SK-N-SH treated with all-trans-retinoic acid at 6 μM for 48 hours (cell line): ENCODE measurements at places on chromosomes 5 and 9.
A peak's percentile ranks its signal among the peaks of the same experiment; 100 is the strongest.

- ATAC-seq: no peak
Measured at GRCh38 chr5:169121630-169122420, 179.1 kb downstream of the SLIT3 start.

- ATAC-seq: peak; percentile 66
Measured at GRCh38 chr9:15205632-15206420, 101.2 kb downstream of the TTC39B start.

DNA sequence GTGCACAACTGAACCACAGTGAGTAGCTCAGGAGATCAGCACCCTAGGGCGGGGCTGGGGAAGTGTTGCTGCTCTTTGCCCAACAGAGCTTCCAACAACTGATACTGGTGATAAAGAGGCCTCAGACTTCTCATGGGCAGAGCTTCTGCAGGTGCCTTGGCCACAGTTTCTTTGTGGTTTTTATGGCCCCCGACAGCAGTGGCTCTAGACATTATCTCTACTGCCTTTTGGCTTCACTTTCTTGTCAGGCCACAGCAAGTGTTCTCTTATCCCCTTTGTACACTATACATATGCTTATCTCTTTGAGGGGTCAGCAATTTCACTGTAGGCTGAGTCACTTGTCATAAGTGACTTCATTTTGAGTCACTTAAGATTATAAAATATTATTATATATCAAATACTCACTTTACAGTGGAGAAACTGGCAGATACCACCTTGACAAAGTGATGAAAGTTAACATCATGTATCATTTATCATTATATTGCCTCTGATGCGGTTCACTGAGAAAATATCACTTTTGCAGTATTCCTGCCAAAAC lies 90.9 kb upstream of the COX7C start:
- ATAC-seq: no peak

- peak; percentile 13 for ATAC-seq
Measured at GRCh38 chr9:104094534-104095015, 466 bp downstream of the SMC2 start.

- no peak for ATAC-seq
Measured at GRCh38 chr5:156400231-156400986, 73.4 kb downstream of the SGCD start.

GRCh38 chr5:143217804-143218160 lies 185.7 kb downstream of the NR3C1 start:
- ATAC-seq: no peak

DNA sequence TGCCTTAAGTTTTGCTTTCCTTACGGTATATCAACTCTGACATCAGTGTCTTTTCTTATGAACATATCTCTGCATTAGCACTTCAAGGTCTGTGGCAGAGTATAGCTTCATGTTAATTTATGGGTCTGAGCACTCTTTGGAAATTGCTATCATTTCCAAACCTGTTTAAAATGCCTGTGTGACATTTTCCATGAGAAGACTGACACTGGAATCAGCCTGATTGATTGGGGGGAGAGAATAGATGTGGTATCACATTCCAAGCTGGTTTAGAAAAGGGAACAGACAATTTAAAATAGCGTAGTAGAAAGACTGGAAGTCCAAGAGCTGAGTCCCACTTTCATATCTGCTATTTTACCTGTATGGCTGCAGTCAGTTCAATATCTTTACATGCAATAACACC lies 272.1 kb upstream of the CDH10 start:
- no peak for ATAC-seq

- ATAC-seq: peak; percentile 37; the same call in 1 of the 3 replicates
Measured at GRCh38 chr5:88746438-88746882, 136.5 kb downstream of the MEF2C start.

DNA sequence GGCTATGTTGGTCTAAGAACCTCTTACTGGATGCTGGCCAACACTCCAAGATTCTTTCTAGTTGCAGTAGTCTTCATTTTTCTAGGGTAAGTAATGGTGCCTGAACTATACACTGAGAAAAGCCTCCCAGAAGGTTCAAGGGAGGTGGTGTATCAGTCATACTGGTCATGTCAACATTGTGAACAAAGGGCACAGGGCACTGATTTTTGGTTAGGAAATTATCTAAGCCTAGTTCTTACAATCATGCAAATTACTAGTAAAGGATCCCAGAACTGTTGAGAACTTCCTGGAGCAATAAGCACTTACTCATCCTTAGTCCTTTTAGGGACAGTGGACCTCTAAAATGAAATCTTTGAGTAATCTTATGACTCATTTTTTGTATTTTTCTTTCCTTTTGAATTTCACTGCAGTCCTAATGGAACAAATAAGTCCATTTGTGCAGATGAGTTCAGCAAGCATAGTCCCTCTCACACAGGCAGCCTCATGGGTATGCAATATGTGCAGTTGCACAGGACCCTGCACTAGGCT lies 21.1 kb upstream of the CDC42SE2 start:
- ATAC-seq: peak; percentile 84

GRCh38 chr9:34384368-34385165 lies 7.9 kb upstream of the MYORG start:
- ATAC-seq: no peak

DNA sequence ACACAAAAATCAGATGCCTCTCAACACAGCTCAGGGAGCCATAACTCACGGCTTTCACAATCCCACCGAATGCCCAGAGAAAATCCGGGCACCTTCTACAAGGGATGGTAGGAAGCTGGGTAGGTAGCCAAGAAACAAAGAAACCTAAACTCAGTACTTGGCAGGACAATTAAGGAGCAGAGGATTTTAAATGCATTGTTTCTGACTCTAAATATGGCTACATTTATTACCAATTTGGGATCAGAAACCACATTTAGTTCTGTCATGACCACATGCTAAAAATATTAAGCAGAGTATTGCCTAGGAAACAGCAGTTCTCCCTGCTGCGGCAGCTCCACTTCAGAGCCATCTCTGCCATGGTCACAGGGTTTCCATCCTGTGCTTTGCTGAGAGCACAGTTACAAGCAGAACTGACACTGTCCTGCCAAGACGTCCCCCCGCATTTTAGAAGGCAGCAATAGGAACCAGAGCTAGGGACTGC lies 57.5 kb downstream of the SIL1 start:
- ATAC-seq: peak; percentile 56

- no peak for ATAC-seq
Measured at GRCh38 chr9:112820881-112821280, 69.8 kb downstream of the SLC46A2 start.

DNA sequence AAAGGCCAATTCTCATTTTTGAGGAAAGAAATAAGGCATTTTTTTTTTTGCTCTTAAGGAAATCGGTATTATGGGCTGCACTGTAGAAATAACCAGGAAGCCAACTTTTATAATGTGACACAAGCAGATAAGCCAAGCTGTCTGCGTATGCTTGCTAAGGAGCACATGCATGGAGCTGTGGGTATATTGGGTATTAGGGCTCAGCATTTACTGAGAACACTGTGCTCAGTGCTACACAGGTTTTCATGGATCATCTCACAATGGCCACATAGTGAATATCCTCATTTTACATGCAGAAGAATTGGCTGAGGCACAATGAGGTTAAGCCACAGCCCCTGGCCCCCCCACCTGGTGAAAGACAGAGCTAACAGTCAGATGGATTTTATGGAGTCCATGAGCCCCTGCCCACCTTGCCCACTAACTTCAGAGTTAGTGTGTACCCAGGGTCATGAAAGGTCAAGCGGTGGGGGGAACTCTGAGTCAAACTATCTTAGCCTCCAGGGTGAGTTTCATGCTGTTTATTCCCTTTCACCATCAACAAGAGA lies 204.8 kb downstream of the SPATA31A6 start:
- peak; percentile 24; the same call in 2 of the 3 replicates for ATAC-seq

- no peak for ATAC-seq
Measured at GRCh38 chr9:37752642-37753488, 740 bp upstream of the TRMT10B start.

DNA sequence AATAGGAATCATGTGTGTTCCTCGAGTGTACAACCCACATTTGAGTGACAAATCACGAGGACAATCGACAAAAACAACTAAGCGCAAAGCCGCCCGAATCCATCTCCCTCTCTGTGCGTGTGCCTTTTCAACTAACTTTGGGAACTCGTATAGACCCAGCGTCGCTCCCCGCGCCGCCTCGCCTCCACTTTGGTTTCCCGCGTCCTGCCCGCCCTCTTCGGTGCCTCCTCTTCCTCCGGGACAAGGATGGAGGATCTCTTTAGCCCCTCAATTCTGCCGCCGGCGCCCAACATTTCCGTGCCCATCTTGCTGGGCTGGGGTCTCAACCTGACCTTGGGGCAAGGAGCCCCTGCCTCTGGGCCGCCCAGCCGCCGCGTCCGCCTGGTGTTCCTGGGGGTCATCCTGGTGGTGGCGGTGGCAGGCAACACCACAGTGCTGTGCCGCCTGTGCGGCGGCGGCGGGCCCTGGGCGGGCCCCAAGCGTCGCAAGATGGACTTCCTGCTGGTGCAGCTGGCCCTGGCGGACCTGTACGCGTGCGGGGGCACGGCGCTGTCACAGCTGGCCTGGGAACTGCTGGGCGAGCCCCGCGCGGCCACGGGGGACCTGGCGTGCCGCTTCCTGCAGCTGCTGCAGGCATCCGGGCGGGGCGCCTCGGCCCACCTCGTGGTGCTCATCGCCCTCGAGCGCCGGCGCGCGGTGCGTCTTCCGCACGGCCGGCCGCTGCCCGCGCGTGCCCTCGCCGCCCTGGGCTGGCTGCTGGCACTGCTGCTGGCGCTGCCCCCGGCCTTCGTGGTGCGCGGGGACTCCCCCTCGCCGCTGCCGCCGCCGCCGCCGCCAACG lies at the start of gene GPR150:
GPR150 (plus strand) TSS at position 58 of the 840 bp plus-strand sequence; CDS start at position 247, 189 bp downstream.
- ATAC-seq: peak; percentile 77

DNA sequence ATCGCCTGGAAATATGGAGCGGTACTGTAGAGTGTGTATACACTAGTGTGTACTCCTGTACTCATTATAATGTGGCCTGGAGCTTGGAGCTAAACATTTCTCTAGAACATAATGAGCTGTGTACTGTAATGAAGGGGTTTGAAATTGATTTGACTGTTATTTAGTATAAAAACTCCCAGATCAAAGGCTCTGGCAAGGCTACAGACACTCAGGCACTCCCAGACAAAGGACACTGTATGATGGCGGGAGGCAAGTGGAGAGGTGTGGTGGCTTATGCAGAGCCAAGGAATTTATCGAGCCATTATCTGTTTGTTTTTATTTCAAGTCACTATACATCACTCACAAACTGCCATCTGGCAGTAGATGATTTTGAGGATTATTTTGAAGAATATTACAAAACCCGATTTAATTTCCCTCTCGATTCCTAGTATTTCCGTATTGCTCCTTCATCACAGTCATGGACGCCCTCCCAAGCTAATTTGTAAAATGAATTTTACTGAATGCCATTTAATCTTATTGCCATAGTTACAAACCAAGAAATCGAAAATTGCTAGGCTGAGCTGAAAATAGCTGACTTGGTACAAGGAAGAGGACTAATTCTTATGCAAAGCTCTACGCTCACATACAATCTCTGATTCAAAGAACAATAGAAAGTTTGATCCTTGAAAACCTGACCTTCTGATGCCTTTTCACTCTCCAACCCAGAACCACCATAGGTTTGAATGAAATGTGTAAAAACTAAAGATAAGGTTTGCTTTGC lies 240.2 kb upstream of the SEMA6A start:
- ATAC-seq: no peak

- no peak for ATAC-seq
Measured at GRCh38 chr9:81986051-81986450, 2.5 kb upstream of the SPATA31D1 start.

GRCh38 chr5:30994176-30994575 lies 199.3 kb upstream of the CDH6 start:
- no peak for ATAC-seq

GRCh38 chr5:163649514-163649913 lies 144.1 kb downstream of the MAT2B start:
- no peak for ATAC-seq

DNA sequence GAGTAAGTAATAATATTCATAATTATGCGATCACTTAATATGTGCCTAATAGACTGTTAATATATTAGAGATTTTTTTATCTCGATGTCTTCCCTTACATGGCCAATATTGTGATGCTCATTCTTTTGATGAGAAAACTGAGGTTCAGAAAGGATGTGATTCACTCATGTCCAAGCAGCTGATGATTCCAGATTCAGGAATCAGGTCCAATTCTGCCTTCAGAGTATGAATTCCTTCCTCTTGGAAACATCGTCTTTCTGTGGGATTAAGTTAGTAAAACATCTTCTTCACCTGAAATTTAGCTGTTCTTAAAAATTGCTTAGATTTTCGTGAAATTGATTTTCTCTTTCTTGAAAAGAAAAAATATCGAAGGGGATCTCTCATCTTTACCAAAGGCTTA lies 242.5 kb upstream of the RFX3 start:
- no peak for ATAC-seq

GRCh38 chr5:144585681-144586080 lies 415.0 kb downstream of the KCTD16 start:
- no peak for ATAC-seq

DNA sequence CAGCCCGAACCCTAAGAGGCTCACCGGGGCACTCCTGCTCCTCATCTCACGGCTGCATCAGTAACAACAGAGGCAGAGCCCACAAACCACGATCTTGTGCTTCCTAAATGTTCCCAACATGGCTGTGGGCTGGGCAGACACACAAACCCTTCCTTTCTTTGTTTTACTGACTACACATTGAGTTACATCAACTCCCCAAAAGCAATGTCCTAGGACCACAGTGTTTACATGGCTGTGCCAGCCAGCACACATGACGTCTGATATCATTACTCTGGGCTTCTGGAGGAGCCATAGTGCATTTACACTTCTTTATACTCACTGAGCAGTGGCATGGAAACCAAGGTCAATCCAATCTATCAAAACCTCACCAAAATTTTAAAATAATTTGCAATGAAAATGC lies 101.4 kb downstream of the LHFPL2 start:
- no peak for ATAC-seq

DNA sequence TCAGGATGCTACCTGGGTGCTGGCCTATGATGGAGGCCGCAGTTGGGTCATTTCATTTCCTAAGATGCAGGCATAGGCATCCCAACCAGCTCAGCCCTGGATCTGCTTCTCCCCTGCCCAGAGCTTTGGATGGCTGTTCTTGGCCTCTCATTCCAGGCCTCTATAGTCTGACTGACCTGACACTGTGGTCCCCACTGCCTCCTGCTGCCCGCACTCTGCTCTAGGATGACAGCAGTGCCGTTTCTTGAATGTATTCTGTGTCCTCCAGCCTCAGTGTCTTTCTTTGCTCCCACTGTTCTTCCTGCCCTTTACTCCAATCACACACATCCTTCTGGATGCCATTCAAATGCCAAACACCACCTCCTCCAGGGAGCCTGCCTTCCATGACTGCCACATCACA lies 235.7 kb downstream of the HSPA4 start:
- ATAC-seq: peak; percentile 89
